ENCODE measurements at places on chromosomes 7 and 10. TPM values are rescaled to one million over a fixed set of nuclear protein-coding genes. Genes with fewer than 3 reads are reported as not detected.

Gene NXPH1
- total RNA-seq = 0.29 TPM

Gene PTPRZ1
- total RNA-seq = 43.4 TPM

Gene ZNF804B
- 0.07 TPM for total RNA-seq

Gene CFAP46
- total RNA-seq = 10.9 TPM

Gene MACC1
- 27.8 TPM for total RNA-seq

Gene INHBA
- total RNA-seq = 29.3 TPM

Gene CYP3A4
- 10.0 TPM for total RNA-seq

Gene HIF1AN
- total RNA-seq = 62.9 TPM

Gene ATE1
- 35.4 TPM for total RNA-seq

Gene MPP7
- total RNA-seq = 11.8 TPM

Gene FOXP2
- total RNA-seq = 24.0 TPM

Gene TMEM26
- 0.79 TPM for total RNA-seq

Gene AEBP1
- 64.1 TPM for total RNA-seq

Gene RPEL1
- total RNA-seq = not detected

Gene WDR86
- 83.0 TPM for total RNA-seq

Gene TMEM178B
- total RNA-seq = 8.7 TPM

Gene VIM
- total RNA-seq = 102 TPM

Gene IFIT1B
- not detected for total RNA-seq

Gene ASB10
- total RNA-seq = not detected

Gene VGF
- 4.2 TPM for total RNA-seq

Gene NPSR1
- total RNA-seq = not detected

Gene GPER1
- total RNA-seq = 5.0 TPM

Gene MMD2
- total RNA-seq = not detected

Gene ANKRD30A
- not detected for total RNA-seq

Gene NUTM2E
- 0.86 TPM for total RNA-seq

Gene ADO
- 27.5 TPM for total RNA-seq

Gene CALHM3
- 20.3 TPM for total RNA-seq

Gene C10orf88
- total RNA-seq = 8.1 TPM

Gene MMP21
- not detected for total RNA-seq

Gene DOCK1
- 61.6 TPM for total RNA-seq

Gene INA
- 9.4 TPM for total RNA-seq

Gene KCNIP2
- total RNA-seq = 1.4 TPM
